GM12891 (cell line): ENCODE measurements at places on chromosomes 3 and 15.

GRCh38 chr3:168581771-168582225, 486.1 kb upstream of the GOLIM4 start:
- no peak for DNase-seq

- DNase-seq = no peak
Observed at GRCh38 chr15:93088200-93088980, 621 bp downstream of the RGMA start.

DNA sequence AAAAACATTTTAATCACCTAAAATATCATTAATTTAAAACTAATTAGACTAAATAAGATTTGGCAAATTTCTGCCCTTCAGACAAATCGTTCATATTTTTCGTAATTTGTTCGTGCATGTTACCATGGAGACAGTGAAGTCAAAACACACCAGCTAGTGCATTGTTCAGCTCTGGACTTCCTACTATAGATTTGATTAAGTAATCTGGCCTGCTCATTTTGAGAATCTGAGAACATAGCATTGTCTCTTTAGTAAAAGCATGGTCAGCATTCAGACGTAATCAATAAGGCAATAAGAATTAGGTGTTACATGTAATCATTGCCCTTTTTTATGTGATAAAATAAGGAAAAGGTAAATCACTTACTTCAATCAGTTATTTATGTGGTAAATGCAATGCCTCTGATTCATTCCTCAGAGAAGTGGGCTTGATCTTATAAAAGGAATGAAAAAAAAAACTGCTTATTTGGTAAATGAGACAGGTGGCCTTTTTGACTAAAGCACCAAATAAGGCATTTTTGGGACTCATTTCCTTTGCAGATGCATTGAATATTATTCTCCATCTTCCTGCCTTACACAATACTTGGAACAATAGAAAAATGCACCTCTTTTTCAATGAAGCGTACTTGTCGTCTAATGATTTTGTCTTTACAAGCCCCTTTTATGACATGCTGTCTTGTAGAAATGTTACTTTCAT, 84.5 kb upstream of the FNDC3B start:
- no peak for DNase-seq

DNA sequence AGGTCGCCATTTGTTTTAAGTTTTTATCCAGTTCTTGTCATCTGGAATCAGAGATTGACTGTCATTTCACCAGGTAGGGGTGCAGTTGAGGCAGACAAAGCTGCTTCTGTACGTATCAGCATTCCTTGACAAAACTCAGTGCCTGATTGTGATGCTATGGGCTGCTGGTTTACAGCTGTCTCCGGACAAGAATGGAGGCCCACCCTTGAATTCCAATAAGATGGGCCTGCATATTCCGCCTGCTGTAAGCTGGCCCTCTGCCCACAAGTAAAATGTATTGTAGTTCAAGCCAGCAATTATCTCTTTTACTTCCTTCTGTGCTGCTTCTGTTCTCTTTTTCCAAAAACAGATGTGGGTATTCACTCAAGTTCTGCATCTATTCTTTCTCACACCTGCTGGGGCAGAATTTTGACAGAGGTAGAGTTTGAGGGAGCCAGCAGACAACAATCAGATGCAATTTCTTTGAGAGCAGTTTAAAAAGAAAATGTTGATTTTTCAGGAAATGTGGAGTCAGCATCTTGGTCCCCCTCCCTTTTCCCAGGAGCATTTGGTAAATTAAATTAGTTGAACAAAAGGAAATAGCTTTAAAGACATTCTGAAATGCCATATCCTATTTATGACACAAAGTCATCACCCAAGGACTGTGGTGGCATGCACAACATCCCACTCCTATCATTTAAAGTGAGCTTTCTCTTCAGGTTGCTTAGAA, 53.5 kb downstream of the IQCH start:
- no peak for DNase-seq

DNA sequence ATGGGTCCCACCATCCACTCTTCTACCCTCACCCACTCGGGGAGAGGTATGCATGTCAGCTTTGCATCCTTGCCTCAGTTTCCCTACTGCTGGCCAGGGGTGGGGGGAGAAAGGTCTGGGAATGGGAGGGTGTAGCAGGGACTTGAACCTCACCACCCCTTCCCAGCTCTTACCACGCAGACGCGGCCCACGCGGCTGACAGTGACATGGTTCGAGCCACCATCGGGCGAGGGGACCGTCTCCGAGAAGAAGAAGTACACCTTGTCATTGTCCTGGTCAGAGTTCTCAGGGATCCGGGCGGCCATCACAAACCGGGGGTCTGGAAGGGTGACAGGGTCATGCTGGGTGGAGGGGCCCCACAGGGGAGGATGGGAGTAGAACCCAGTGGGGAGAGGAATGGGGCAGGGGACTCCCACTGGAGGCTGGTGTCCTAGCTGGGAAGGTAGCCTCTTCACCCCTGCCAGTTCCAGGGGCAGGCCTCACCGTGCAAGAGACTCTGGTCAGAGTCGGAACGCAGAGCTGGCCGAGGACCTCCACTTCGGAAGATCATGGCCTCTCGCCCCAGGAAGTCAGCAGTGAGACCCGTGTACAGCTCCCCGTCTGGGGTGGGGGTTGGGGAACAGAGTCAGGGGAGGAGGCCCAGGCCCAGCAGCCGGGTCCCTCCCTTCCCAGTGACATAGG, 3.7 kb downstream of the SEMA3G start:
- DNase-seq = no peak

- DNase-seq = peak; percentile 35
Observed at GRCh38 chr3:136818769-136819391, at the start of gene SLC35G2. Gene SLC35G2, plus strand, starts transcription at chr3:136819126. Its CDS starts 35,335 bp downstream, at chr3:136854461.

- DNase-seq = no peak
Observed at GRCh38 chr15:51335087-51335486, 3.3 kb downstream of the CYP19A1 start.

DNA sequence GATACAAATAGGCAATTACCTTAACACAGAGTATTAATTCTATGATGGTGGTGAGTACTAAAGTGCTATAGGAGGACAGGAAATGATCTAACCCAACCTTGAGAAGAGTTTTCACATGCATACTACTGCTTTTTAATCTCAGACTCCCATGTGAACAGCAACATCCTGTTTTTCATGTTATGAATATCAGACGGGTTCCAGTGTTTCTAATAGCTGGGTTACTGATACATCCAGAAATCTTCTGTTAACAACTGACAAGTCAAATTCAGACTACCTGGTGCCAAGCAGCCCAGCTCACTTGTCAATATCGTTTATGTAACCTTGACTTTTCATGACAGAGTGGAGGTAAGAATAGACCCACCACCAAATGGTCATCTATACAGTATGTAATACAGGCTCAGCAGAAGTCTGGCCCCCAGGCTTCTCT, 220.2 kb upstream of the COL8A1 start:
- DNase-seq = no peak
